Left lobe of liver (tissue), 2 donors: ENCODE measurements at places on chromosomes 2 and 18. TPM values are rescaled to one million over a fixed set of nuclear protein-coding genes. Genes with fewer than 3 reads are reported as not detected.
A peak's percentile ranks its signal among the peaks of the same experiment; 100 is the strongest.

DNA sequence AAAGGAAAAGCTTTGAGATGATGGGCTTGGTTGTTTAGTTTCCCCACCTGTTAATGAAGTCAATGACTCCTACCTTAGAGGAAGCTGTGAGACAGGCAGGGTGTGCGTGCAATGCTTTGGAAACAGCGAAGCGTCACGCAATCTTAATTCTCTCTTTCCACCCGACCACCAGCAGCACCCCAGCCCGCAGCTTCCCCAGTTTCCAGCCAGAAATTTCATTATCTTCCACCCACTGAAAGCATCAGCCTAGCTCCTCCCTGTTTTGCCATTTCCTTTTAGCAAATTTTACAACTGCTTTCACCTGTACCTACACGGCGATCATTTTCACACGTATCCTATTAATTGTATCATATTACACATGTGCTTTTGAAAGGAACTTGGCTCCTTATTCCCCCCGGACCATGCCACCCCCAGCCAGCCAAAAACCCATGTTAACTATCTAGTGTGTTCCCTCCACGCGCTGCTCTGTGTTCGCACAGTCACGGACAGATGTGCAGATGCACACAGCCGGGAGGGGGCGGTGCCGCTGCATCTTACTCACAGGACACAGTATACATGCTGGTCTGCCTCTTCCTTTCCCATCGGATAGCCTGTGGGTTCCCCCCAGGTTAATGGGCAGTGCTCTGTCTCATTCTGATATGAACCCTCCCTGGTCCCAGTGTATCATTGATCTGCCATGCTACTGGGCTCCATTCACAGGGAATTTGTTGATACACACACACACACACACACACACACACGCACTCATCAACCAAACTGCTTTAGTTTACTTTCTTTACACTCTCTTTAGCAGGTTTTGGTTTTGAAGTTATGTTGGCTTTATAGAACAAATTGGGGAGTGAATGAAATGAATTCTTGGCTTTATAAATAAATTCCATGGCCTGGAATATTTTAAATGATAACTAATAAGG lies 22.4 kb downstream of the CYP27C1 start:
- DNase-seq = peak; percentile 75

DNA sequence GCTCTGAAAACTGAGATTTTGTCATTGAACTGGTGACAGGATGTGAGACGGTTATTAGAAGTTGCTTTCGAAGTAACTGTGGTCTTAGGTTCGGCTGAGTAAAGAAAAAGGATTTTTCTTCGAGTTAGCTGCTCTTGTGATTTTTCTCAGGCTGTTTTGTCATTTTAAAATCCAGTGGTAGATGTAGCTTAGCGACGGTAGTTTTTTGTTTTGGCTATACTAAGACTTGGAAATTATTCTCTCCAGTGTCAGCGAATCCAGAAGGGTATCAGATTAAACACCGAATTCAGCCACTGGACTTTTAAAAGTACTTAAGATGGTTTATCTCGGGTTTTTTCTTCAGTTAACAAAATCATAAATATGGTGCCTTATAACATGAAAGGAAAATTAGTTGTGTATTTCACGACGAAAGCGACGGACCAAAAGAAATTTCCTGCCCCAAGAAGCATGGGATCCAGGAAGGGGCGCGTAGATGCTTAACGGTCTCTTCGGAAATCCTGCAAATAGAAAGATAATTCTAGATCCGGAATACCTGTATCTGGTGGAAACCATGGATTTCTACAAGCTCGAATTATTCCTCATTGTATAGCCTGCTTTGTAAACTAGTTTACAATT lies 1.2 kb downstream of the SFT2D3 start:
- DNase-seq = no peak

DNA sequence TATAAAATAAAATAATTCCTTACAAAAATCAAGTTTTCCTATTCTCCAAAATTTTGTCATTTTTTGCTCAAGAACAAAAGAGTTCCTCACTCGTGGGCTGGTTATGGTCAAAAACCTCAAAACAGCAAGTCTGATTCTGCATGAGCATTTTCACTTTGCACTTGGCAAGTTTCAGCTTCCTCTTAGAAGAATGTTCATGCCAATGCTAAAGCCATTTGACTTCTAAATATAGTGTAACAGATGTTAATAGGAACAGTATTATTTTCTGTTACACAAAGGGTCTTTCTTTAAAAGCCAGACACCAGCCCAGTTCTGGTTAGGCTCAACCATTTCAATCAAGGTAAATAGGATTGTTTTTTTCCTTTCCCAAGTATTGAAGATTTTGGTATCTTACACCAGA lies 261.3 kb upstream of the CCDC68 start:
- no peak for DNase-seq

DCC gene
- total RNA-seq = not detected

NEUROD1 gene
- not detected for total RNA-seq

HOXD3 gene
- not detected for total RNA-seq

- DNase-seq = peak; percentile 53
These were observed at the start of gene GALNT14 for GRCh38 chr2:31138037-31138962. Gene GALNT14, minus strand, starts transcription at chr2:31138440. Its CDS starts 354 bp downstream, at chr2:31138086.

GRCh38 chr2:85131116-85131515 lies 2.1 kb upstream of the TCF7L1 start:
- no peak for DNase-seq

CSRNP3 gene
- 2.6 TPM for total RNA-seq

GRCh38 chr2:195360242-195360641 lies 296.8 kb upstream of the SLC39A10 start:
- DNase-seq = no peak

DNA sequence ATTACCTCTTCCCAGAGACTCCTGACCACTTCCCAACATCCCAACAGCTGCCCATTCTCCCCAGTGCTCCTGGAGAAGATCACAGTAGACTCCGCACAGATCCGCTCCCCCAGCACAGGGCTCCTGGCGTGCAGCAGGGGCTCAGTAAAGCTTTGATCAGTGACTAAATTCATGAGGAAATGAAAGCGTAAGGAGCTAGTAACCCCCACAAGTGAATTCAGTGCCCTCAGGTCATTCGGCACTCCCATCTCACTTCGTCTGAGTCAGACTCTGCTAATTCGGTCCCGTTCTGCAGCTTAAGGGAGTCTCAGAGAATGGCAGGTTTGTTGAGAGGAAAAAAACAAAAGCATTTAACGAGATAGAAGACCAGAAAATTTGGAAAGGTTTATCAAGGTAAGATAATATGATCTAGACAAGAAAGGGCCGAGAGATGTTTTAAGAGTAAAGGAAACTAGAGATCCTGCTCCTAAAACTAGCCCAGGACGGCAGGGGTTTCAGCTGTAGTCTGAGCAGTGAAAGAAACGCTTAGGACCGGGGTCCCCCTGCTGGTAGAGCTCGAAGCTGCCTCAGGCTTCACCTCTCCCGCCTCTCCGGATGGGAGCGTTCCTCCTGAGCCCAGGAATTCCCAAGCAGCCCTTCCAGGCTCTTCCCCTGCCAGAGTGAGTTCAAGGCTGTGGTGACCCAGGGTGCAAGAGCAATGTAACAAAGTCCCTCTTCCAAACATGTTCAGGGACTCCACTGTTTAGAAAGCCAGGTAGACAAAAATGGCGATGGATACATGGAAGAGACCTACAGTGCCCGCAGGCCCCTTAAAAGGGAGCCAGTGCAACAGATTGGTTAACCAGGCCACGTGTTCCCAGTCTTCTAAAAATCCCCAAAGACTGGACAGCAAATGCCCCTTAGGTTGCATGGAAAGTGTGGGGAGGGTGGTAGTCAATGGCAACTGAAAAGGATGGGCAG lies 127.3 kb downstream of the DNER start:
- DNase-seq = peak; percentile 71

- DNase-seq = no peak
These were observed 672.1 kb downstream of the STK39 start for GRCh38 chr2:167575276-167575675.

ITGB6 gene
- 0.18 TPM for total RNA-seq

DNA sequence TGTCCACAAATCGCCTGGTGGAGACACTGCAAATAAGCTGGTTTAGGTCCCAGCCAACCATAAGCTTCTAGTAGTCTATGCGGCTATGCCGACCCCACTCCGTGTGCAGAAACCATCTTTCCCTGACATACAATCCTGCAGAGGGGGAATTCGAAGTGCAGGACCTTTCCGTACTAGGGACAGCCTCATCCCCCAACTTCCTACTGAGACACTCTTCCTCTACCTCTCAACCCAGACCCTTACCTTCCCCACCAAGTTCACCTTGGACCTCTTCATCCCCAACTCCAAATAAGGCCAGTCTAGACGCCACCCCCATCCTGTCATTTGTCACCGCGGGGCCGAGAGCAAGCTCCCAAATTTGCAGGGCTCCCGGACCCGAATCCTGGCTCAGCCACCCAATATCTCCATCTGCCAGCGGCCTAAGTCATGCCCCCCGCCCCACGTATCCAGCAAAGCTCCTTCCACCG lies 496 bp downstream of the SUCLG1 start:
- DNase-seq = no peak

DNA sequence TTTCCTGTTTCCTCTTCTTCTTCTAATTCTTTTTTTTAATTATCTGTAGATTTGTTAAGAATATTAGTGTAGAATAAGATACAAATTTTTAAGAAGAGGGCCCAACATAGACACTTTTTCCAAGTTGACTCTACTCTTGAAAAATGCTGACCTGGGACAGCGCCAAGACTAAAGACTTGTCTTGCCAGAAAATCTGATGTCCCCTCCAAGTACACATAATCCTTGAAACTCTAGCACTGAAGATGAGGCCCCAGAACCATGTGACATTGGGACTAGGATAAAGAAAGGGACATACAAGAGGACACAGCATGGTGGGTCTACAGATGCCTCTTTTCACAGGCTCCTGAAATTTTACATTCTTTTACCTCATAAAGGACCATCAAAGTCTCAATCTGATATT lies 271.6 kb upstream of the SESTD1 start:
- DNase-seq = no peak

NETO1 gene
- total RNA-seq = not detected

DNA sequence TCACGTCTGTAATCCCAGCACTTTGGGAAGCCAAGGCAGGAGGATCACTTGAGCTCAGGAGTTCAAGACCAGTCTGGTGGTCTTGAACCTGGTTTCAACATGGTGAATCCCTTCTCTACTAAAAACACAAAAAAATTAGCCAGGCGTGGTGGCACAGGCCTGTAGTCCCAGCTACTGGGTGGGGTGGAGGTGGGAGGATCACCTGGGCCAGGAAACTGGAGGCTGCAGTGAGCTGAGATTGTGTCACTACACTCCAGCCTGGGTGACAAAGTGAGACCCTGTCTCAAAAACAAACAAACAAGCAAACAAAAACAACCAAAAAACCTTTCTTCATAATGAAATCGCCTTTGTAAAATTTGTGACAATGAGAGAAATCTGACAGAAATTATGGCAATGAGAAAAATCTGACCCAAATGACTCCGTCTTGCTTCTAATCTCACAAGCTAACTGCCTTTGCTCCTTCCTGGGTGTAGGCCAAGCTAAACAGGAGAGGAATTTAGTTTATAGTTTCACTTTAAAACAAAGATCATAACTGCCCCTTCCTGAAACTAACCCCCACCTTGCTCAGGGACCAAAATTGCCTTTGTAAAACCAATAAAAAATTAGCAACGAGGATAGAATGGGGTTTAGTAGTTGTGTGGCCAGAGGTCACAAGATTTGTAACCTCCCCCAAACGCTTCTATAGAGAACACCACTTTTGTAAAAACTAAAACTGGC lies 60.7 kb upstream of the KIF5C start:
- no peak for DNase-seq

CTIF gene
- 74.4 TPM for total RNA-seq

DNA sequence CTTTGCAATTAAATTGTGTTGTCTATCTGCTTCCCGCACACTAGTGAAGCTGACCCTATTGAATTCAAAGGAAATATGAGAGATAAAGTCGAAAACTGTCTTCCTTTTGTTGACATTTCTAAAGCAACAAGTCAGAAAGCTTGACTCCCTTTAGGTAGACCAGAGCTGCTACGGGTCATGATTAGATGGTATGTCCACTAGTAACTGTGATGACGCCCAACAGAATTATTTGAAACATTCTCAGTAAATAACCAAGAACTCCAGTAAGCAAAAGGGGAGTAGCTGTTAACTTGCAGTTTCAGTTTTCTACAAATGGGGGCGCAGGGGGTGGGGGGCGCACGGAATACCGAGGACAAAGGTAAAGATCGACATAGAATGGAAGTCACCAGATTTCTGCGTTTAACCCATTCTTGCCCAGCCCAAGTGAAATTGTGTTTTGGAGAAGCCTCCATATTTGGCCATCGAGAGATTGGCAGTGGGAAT lies 56.4 kb downstream of the CRIM1 start:
- no peak for DNase-seq

PID1 gene
- total RNA-seq = 83.3 TPM
